ENCODE measurements at places on chromosomes 2 and 18.
A peak's percentile ranks its signal among the peaks of the same experiment; 100 is the strongest.

GRCh38 chr2:46461709-46462171 is 17.6 kb upstream of the TMEM247 start:
- no peak for DNase-seq

GRCh38 chr2:44110444-44110843 is 58.2 kb upstream of the PPM1B start:
- no peak for DNase-seq

- DNase-seq: no peak
These were observed 464.5 kb downstream of the THSD7B start for GRCh38 chr2:137229834-137230233.

DNA sequence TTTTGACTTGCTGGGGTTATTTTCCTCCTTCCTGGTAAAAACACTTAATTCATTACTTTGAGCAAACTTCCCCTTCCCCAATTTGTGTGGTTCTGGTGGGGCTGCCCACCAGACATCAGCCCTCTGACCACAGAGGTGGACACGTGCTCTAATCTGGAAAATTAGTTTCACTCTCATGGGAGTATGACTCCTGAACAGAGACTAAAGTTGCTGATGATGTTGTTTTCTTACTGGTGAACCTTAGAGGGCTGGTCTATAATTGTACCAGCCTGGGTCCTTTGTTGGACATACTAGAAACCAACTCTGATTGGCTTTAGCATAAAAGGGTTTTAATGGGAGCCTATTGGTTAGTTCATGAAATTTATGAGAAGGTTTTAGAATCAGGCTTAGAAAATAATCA is 54.1 kb upstream of the ACYP2 start:
- no peak for DNase-seq

GRCh38 chr2:75287624-75288316 is 88.5 kb upstream of the TACR1 start:
- DNase-seq: no peak

- no peak for DNase-seq
These were observed 95.2 kb downstream of the BIN1 start for GRCh38 chr2:127011796-127012195.

DNA sequence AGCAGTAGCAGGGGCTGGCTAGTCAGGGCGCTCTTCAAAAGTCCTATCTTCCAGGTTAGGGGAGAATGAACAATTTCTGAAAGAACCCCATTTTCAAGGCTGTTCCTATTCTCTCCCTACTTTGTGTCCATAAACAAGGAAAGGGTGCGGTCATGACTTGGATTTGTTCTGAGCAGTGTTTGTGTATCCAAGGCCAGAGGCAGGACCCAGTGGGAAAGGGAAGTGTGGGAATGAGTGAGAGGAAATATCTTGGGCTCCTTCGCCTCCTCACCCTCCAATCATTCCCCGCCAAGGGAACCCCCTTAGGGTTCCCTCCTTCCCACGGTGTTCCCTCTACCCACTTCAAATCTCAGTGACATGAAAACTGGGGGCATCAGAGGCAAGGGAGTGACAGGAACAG is 25.5 kb upstream of the SPTBN1 start:
- no peak for DNase-seq

DNA sequence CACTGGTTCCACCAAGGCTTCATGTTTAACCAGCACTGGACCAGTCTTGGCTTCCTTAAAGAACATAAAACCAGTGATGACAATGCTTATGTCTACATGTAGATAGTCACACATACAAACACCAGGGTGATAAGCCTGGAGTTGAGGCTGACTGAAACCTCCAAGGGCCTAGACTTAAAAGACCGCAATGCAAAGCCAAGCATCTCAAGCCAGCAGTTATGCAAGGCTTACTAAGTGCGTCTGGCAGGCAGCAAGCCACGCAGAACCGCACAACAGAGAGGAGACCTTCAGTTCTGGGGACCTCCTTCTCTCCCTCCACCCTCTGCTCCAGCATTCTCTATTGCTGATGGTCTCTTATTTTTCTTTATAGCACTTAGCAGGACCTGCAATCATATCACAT is 63.2 kb upstream of the ACAA2 start:
- DNase-seq: no peak

DNA sequence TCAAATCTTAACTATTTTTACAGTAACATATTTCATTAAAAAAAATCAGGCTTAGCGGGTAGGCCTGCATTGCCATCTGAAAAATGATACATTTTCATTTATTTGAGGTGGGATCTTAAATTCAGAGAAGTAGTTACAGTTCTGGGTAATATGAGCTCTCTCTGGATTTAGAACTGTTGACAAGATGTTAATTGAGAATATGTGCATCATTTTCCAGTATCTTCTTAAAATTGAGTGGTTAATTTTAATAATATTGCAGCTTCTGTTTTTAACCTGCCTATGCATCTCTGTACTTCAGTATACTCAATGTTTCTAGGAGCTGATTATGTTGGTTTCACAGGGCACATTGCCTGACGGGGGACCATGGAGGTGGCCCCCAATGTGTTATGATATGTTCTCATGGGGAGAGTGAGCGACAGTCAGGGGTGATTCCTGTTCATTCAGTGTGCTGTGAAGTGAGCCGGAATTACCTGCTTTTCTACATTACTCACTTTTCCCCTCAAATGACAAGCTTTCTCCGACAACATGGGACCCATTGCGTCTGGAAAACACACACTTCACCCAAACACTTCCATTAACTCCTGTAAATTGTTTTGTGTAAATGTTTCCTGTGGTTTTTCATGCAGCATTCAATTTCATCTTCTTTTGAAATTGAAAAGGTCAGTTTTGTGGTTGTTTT is 406.2 kb downstream of the MTX2 start:
- no peak for DNase-seq

- DNase-seq: no peak
These were observed 14.7 kb downstream of the DAW1 start for GRCh38 chr2:227886149-227886548.

GRCh38 chr2:173684896-173685459 is 280.2 kb downstream of the SP3 start:
- DNase-seq: no peak

DNA sequence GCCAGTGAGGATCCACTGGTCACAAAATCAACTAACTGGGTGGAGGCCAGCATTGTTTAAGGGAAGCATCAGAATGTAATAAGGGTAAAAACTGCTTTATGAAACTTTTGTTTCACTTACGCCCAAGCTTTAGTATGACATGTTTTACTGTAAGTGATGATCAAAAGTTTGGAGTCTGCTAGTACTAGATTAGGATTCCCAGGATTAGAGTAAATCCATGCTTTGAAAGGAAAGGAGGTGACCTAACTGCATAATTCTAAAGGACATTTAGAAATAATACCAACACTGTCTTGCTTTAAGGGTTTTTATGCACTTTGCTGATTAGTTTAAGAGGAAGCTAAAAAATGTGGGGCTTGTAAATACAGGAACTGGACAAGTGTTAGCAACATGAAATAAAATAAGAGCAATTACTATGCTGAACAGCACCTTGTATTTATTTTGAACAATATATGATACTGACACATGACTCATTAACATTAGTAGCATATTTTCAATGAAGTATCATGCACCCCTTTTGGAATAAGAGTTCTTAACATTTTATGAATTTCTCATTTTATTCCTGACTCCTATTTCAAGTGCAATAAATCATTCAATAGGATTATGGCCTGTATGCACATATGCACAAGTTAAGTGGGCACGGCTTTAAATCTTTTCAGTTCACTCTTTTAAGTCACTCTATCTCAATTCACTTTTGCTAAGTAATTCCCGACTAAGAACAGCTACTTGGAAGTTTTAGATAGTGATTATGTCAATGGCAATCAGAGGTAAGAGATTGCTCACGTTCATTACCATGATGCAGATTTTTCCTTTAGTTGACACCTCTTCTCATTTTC is 62.5 kb downstream of the STK39 start:
- DNase-seq: no peak

GRCh38 chr2:226862623-226863022 is 26.8 kb downstream of the RHBDD1 start:
- DNase-seq: no peak

DNA sequence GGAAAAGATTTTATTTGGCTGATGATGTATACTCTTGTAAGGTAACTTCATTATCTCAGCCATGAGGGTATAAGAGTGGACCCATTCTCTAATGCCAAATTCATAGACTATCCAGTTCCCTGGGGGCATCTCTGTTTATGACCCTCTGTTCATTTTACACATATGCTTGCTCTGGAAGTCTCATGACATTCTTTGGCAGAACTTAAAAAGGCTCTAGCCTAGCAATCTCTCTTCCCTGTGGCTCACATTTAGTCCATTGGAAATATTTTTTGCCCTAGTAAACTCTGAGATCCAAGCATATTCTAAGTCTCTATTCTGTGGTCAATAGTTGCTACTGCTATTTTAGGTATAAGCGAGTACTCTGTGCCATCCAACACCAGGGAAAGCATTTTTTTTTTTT is 1201.8 kb upstream of the ZEB2 start:
- no peak for DNase-seq

- no peak for DNase-seq
These were observed 73.8 kb upstream of the HAAO start for GRCh38 chr2:42865884-42866881.

GRCh38 chr2:145750612-145751011 is 1230.7 kb upstream of the ZEB2 start:
- no peak for DNase-seq

GRCh38 chr18:27185025-27185763 is at the start of gene CHST9:
Gene CHST9, minus strand, starts transcription at chr18:27185308. Its CDS starts 42,499 bp downstream, at chr18:27142809.
- DNase-seq: no peak

DNA sequence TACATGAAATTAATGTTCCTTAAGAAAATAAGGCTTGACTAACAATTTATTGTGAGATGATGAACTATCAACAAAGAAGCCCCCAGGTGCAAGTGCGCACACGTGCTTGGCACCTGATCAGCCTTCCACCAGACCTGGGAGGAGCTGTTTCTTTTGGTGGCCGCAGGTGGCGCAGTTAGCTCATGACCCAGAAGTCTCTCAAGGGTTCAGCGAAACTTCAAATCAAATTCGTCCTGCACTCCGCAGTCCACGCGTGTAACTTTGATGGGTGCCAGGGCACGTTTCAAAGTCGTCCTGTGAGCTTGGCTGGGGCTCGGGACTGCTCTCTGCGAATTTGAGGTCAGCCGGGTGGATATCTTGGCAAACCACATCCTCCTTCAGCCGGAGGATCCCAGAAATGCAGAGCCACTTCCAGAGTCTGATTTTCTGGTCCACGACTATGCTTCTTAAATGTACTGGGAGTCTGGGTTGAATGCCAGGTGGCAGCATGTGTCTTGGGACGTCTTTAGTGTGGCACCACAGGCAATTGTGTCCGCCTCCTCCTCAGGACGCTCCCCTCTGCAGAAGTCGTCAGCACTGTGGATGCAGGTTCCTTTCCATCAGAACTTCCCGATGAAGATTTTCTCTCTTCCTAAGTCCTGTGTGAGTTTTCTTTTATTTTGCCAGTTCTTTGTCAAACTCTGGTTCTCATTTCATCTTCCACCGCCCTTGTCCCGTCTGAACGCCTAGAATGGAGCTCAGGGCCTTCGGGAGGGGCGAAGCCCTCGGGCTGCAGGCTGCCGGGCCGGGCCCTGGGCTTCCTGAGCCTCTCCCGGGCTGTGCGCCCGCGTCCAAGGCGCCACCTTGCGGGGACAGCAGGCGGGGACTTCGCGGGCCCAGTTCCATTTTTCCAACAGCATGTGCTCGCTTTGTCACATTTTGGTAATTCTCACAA is 61.3 kb upstream of the RAPGEF4 start:
- DNase-seq: peak; percentile 25

DNA sequence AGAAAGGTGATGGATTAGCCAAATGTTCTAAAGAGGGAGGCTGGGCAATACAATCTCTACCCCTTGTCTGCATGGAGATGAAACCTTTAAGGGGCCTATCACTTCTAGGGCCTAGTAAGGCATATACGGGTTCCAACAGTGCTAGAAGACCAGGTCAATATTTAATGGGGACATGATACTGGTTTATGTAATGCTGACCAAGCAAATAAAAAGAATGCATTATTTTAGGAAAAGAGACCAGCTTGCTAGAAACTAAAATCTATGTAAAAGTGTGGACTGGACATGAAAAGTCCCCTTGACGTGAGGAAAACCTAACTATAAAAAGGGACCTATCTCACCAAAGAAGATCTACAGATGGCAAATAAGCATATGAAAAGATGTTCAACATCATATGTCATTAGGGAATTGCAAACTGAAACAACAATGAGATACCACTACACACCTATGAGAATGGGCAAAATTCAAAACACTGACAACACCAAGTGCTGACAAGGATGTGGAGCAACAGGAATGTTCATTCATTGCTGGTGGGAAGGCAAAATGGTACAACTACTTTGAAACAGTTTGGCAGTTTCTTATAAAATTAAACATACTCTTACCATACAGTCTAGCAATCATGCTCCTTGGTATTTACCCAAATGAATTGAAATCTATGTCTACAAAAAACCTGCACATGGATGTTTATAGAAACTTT is 45.9 kb upstream of the TLK1 start:
- no peak for DNase-seq

DNA sequence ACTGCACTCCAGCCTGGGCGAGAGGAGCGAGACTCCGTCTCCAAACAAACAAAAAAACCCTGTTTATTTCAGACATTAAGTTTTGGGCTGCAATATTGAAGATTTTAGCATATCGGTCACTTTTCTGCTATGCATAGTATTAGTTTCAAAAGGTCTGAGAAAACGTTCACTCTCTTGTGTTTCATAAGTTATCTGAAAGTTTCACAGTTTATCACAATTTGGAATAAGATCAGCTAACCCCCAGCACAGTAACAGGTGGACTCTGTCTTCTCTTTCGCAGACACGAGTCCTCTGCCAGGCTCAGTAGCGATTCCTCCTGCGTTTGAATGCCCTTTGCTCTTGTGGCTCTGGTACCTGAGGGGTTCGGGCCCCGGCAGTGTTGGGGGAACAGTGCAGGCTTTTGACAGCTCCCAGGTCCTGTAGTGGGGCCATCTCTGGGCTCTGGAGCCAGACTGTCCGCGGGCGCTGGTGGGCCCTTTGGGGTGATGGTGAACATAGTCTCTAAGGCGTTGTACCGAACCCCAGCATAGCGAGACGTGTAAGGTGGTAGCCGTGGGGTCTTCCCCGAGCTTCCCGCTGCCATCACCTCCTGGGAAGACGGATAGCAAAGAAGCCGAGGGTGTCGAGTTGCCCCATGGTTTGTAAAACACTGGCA is 20.4 kb downstream of the NFATC1 start:
- DNase-seq: no peak

- DNase-seq: no peak
These were observed 217.3 kb upstream of the HS6ST1 start for GRCh38 chr2:128535953-128536352.

DNA sequence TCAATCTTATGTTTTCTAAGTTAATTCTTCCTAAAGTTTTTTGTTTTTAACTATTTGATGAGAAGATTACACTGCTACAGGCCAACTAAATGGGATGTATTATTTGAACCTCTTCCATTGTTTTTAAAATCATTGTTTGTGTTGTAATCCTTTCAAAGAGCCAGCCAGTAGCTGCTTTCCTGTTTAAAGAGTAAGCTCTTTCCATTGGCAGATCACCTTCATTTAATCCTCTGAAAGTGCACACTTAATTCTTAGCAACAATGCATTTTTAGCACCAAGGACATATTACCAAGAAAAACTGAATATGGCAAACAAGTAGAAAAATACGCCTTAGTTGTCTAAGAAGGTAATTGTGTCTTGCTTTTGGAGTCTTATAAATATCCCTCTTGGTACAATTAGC is 54.0 kb downstream of the MEIS1 start:
- DNase-seq: no peak

- DNase-seq: no peak
These were observed 95.1 kb downstream of the FIGN start for GRCh38 chr2:163640542-163641193.
